Posterior cingulate gyrus (tissue), 11 donors: ENCODE measurements at places on chromosomes 12 and 14.

- no peak for DNase-seq
Observed at GRCh38 chr14:45238988-45239387, 14.0 kb downstream of the MIS18BP1 start.

- DNase-seq = no peak
Observed at GRCh38 chr12:49030119-49030518, 11.5 kb upstream of the PRKAG1 start.

GRCh38 chr12:25884920-25885234, 73.6 kb upstream of the RASSF8 start:
- DNase-seq = no peak

DNA sequence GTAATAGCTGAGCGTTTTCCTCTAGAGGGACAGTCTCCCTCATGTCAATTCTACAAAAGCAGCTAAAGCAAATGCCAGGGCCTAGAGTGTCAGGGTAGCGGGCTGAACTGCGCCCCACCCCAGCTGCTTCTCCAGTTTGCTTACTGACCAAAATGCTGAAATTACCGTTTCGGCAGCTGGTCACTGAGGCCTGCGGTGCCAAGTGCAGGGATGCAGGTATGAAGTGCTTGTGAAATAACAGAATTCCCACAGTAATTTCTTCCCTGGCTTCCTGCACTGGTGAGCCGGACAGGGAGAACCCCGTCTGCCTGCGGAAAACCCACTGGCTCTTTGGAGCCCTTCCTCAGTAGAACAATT, 19.1 kb downstream of the PSMC1 start:
- DNase-seq = no peak

- no peak for DNase-seq
Observed at GRCh38 chr12:64923536-64923935, 99.1 kb downstream of the TBC1D30 start.

- DNase-seq = no peak
Observed at GRCh38 chr12:122100568-122100967, 22.0 kb downstream of the MLXIP start.

DNA sequence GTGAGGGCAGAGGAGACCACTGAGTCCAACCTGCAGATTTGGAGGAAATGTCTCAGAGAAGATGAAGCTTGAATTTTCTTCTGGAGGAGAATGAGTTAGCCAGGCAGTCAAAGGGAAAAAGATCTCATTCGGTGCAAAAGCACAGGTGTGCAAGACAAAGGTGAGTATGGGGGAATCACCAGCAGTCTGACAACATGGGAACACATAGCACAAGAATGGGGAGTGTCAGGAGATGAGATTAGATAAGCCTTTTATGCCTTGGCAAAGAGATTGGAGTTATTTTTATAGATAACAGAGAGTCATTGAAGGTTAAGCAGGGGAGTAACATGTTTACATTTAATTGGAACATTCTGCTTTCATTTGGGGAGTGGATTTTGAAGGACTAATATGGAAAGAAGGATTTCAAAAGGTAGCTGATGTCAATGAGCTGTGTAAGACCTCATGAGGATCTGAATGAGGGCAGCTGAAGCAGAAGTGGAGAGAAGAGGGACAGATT, 171.3 kb upstream of the NTF3 start:
- no peak for DNase-seq

- no peak for DNase-seq
Observed at GRCh38 chr12:87661786-87662377, 367.3 kb downstream of the C12orf50 start.

- DNase-seq = peak; percentile 78
Observed at GRCh38 chr12:6735448-6736191, 11.8 kb downstream of the COPS7A start.

- DNase-seq = no peak
Observed at GRCh38 chr12:108853426-108853825, 4.0 kb downstream of the SSH1 start.

GRCh38 chr14:105192866-105193731, 12.0 kb upstream of the NUDT14 start:
- DNase-seq = no peak

DNA sequence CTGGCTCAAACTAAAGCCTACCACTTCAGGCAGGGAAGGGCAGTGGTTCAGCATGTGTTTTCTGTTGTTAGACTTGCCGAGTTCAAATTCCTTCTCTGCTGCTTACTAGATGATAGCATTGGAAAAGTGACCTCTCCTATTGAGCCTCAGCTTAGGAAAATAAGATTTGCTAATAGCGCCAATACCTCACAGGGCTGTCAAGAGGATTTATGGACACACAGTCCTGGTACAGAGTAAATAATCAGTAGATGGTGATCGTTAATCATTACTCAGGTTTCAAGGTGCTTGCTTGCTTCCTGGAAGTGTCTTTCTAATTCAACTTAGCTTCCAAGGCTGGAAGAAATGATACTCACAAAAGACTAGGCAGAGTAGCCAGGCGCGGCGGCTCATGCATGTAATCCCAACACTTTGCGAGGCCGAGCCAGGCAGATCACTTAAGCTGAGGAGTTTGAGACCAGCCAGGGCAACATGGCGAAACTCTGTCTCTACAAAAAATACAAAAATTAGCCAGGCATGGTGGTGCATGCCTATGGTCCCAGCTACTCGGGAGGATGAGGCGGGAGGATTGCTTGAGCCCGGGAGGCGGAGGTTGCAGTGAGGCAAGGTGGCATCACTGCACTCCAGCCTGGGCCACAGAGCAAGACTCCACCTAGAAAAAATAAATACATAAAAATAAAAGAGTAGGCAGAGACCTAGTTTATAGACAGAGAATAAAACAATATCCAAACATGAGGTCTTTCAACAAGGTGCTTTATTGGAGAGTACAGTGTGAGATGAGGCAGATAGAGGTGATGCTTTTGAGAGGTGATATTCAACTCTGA, 6.0 kb downstream of the PLA2G1B start:
- DNase-seq = no peak

DNA sequence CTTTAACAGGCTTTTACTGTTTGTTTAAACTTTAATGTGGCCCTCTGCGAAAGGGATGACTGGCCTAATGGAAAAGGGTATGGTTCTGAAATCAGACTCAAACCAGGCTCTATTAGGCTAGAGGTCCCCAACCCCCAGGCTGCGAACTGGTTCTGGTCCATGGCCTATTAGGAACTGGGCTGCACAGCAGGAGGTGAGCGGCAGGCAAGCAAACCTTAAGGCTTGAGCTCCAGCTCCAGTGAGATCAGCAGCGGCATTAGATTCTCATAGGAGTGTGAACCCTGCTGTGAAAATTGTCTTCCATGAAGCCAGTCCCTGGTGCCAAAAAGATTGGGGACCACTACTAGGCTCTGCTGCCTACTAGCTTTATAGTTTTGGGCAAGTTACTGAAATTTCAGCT, 11.1 kb downstream of the GALNT4 start:
- DNase-seq = no peak

DNA sequence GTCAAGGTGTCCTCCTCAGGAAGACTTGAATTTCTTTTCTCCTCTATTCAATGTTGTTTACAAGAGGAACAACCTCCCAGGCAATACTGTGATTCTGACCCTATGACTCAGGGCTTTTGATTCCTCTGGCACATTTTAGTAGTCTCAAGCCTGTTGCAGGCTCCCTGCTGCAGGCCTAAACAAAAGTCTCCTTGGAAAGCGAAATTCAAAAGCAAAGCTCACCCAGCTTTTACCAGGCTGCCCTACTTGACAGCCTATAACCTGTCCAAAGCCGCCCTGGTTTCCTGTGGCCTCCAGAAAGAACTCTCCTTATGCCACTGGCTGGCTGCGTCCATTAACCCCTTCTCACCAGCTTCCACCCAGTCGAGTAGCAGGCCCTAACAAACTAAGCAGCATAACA, 11.6 kb downstream of the FGD6 start:
- no peak for DNase-seq

DNA sequence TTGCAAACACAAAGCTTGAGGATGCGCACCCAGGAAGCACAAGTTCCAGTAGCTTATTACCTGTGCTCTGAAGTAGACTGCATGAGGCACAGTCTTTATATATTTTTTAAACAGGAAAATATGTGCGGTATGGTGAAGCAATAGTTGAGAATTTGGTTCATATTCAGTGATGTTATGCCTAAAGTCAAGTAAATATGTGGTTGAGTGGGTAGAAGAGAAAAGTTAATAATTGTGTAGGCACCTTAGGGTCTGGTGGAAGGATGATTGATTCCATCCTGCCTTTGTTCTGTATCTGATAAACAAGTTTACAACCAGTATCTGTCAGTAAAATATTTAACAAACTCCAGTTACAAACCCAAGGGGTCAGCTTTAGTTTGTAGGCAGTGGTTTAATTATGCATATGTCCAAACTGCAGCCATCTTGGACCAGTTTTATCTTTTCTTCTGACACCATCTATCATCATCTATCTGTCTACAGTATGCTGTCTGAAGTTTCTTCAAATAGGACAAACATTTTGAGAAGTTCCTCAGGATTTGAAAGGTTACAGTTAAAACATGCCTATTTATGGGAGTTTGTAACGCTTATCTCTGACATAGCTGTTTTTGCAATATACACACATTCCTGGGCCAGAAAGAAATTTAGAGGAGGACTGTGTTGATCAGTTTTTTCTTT, 10.8 kb downstream of the SINHCAF start:
- no peak for DNase-seq

DNA sequence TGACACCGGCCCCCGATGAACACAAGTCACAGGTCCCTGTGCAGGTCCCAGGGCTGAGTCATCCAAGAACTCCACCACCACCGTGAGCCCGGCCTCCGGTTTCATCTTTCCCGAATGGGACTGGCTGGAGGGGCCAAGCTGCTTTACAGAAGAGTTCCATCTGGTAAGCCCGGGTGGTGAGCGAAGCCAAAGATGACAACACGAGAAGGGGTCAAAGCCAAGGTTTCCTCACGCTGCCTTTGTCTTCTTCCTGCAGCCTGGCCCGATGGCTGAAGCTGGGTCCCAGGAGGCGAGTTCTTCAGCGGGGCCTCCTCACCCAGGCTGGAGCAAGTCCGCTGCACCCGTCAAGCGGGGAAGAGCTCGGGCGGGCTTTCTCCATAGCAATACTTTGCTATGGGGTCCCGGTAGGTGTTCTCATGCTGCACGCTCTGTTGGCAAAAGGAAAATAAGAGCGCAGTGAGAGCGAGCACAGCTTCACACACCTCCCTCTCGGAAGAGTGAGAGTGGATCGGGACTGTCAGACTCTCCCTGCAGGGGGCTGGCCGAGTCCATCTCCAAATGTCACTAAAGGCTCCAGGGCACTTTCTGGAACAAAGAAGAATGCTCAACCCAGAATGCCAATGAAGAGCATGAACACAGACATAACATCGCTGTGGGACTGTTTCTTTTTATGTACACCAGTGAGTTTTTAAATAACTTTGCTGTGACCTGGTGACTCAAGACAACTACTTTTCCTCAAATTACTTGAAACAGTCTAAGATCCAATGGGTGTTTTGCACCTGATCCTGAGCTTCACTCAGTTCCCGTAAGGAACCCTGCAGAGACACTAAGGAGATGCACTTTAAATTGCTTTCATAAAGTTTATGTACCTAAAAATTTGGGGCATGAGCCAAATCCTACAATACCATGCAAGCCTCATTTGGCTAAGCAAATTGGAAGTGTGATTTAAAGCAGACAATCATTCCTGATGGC, 20.1 kb downstream of the SPRING1 start:
- peak; percentile 4 for DNase-seq

- no peak for DNase-seq
Observed at GRCh38 chr14:53683229-53683628, 273.4 kb downstream of the BMP4 start.

GRCh38 chr12:77834618-77835017, 3.9 kb downstream of the NAV3 start:
- no peak for DNase-seq

GRCh38 chr14:64137657-64138290, 156.4 kb downstream of the ESR2 start:
- no peak for DNase-seq

GRCh38 chr12:4292341-4293073, 18.9 kb downstream of the CCND2 start:
- no peak for DNase-seq

- DNase-seq = no peak
Observed at GRCh38 chr12:85018098-85018497, 18.0 kb downstream of the TSPAN19 start.

DNA sequence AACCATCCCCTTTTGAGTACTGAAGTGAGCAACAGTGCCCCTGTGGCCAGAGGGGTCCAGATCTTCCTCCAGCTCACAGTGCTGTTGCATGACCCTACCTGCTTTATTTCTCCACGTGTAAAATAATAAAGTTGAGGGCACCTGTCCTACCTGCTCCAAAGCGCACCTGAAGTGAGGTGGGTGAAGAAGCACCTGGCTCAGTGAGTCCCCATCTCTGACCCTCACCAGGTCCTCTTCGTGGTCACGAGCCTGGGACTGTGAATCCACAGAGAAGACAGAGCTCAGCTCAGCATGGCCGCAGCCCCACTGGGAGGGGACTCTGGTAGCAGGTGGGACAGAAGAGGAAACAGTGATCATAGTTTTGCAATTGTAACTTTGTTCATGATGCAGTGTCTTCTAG, 976.7 kb upstream of the TMEM132C start:
- DNase-seq = no peak

DNA sequence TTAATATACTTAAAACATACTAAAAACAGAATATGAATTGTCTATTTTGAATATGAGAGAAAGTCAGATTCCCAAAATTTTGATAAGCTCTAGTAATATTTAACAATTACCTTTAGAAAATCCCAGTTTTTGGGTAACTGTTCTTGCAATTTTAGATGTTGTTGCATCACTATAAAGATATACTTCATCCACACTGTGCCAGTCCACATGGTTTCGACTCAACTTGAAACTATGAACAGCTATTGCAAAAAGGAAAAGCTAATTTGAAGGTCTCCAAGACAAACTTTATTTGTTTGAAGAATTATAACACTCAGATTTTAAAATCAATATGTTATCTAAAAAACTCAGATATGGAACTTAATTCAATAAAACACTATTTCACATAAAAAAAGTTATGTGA, 59.9 kb downstream of the DDHD1 start:
- DNase-seq = no peak

- DNase-seq = no peak
Observed at GRCh38 chr12:78018939-78019338, 188.2 kb downstream of the NAV3 start.

- DNase-seq = no peak
Observed at GRCh38 chr14:101876555-101876938, 87.8 kb upstream of the DYNC1H1 start.

DNA sequence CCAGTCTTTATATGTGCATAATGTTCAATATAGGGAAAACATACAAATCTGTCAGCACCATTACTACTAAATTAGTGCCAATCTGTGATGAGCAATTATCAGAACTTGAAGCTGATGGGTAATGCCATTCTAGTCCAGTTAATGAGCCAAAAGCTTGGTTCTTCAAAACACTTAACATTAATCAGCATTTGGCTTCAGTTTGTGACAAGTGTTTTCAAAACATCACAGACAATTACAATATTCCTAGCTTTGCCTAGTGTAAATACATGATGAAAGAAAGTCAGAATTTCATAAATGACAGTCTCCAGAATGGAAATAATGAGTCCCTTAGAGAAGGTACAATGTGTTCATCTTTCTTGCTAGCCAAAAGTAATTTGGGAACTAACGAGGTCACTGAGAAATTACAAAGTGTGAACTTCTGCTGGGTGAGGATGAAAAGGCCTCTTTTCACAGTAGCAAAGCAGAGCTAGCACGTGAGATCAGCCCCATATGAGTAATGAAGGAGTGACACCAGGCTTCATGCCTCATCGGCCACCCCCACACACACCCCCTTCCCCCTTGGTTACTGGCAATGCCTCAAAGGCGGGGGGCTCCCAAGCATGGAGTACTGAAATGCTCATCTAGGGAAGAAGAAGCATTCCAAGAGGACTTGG, 180.6 kb upstream of the EEA1 start:
- no peak for DNase-seq
